ENCODE measurements at places on chromosomes 2 and 18. TPM values are rescaled to one million over a fixed set of nuclear protein-coding genes. Genes with fewer than 3 reads are reported as not detected.

- no peak overlapping the region for H3K27ac ChIP-seq
- no peaks in the 10 kb centered on the region for H3K4me1 ChIP-seq
- DNase-seq = no peak
- H3K4me3 ChIP-seq = no peak overlapping the region
- H3K27me3 ChIP-seq = no peaks in the 10 kb centered on the region
Observed at GRCh38 chr18:23968638-23969604, 45.6 kb upstream of the TTC39C start.

GRCh38 chr18:11906176-11906575 is 1.9 kb downstream of the MPPE1 start:
- no peak overlapping the region for H3K4me3 ChIP-seq
- no peaks in the 10 kb centered on the region for H3K27me3 ChIP-seq
- H3K27ac ChIP-seq = no peak overlapping the region

DNA sequence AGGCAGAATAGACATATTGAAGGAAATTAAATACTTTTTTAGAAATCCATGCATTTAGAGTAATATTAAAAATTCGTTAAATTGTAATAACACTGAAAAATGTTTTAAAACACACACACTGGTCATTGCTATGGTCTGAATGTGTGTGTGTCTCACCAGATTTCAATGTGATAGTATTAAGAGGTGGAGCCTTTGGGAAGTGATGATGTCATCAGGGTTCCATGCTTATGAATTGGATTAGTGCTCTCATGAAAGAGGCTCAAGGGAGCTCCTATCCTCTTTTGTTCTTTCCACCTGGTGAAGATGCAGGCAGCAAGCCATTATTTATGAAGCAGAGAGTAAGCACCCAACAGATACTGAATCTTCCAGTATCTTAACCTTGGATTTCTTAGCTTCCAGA is 441.8 kb downstream of the CDH2 start:
- no peak overlapping the region for H3K4me3 ChIP-seq
- no peaks in the 10 kb centered on the region for H3K4me1 ChIP-seq
- no peak for DNase-seq
- H3K27me3 ChIP-seq = no peaks in the 10 kb centered on the region
- no peaks in the 10 kb centered on the region for H3K36me3 ChIP-seq

DNA sequence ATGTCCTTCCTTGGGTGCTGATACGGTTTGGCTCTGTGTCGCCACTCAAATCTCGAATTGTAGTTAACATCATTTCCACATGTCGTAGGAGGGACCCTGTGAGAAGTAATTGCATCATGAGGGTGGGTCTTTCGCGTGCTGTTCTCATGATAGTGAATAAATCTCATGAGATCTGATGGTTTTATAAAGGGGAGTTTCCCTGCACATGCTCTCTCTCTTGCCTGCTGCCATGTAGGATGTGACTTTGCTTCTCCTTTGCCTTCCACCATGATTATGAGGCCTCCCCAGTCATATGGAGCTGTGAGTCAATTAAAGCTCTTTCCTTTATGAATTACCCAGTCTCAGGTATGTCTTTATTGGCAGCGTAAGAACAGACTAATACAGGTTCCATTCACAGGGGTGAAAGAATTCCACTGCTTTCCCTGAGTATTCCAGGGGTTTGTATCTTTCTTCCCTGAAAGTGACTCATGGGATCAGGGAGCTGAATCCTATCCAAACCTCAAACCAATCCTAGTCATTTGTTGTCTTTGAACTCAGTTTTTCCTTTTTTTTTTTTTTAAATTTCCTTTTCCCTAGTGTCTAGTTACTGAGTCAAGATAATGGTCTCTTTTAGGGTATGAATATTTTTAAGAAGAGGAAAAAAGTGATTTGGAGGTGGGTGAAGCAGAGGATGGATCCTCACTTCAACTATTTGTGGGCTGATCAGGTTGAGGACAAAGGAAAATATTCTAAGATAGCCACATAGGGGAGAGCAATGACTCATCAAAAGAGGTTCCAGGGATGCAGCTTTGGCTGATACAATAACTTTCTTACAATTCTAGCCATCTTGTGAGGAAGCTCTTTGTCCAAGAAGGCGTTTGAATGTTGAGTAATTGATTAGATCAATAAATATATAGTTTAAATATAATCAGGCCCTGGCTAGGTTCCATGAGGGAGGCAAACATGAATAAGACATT is 19.5 kb upstream of the KCNE4 start:
- no peak overlapping the region for H3K4me3 ChIP-seq
- no peaks in the 10 kb centered on the region for H3K4me1 ChIP-seq
- no peak overlapping the region for H3K27ac ChIP-seq

Gene C2orf42
- 12.4 TPM for total RNA-seq

- no peak for DNase-seq
- no peaks in the 10 kb centered on the region for H3K4me1 ChIP-seq
- no peak overlapping the region for H3K27ac ChIP-seq
- H3K36me3 ChIP-seq = no peaks in the 10 kb centered on the region
Observed at GRCh38 chr2:170680172-170680941, 34.8 kb upstream of the SP5 start.

Gene ALPI
- not detected for total RNA-seq

DNA sequence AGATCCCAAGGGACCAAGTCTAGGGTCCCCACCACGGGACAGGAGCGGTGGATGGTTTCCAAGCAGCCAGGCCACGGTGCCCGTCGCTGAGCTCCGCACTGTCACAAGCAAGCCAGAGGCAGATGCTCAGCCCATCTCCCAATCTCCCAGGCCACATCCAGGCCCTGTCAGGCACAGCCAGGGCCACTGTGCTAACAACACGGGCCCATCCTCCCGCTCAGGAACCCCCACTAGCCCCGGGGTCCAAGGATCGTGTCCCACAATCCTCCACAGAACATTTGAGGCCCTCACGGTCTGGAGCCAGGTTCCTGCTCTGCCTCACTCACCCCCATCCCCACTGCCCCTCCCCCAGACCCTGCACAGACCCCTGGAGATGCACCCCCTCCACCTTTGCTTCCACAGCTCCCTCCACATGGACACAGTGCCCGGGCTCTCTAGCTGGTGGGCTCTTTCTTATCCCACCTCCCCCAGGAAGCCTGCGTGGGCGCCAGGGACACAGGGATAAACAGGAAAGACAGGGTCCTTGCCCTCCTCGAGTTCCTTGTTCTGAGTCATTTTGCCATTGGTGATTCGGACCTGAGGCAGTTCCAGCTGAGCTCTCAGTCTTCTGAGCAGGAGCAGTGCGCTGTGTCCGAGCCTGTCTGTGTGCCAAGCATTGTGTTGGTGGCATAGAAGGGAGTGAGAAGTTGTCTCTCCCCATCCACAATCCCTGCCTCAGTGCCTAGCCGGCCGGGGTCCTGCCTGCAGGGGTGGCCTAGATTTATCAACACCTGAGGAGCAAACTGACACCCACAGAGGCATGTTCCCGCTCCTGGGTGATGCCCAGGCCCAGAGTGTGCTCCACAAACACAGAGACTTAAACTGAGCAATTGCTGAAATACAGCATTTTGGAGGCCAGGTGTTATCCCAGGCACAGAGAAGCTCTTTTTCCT is 7.0 kb downstream of the CROCC2 start:
- no peak overlapping the region for H3K4me3 ChIP-seq
- no peak for DNase-seq
- no peaks in the 10 kb centered on the region for H3K36me3 ChIP-seq
- no peak overlapping the region for H3K27ac ChIP-seq

GRCh38 chr2:43977677-43978375 is 18.0 kb downstream of the LRPPRC start:
- H3K36me3 ChIP-seq = no peaks in the 10 kb centered on the region

Measured in aorta (tissue), 5 donors.